ENCODE measurements at places on chromosomes 1 and 21. TPM values are rescaled to one million over a fixed set of nuclear protein-coding genes. Genes with fewer than 3 reads are reported as not detected.

Gene CNKSR1
- 5.7 TPM for polyA plus RNA-seq

Gene ANKRD35
- polyA plus RNA-seq: 2.1 TPM

Gene MRPS21
- polyA plus RNA-seq: 195 TPM

Gene INTS3
- polyA plus RNA-seq: 46.1 TPM

Gene SHISA4
- polyA plus RNA-seq: 75.8 TPM

Gene HRNR
- polyA plus RNA-seq: not detected

Gene SNX27
- polyA plus RNA-seq: 6.5 TPM

Gene HPDL
- polyA plus RNA-seq: 0.37 TPM

Gene ALG14
- 1.1 TPM for polyA plus RNA-seq

Gene CATSPERE
- 0.15 TPM for polyA plus RNA-seq

Gene BSND
- not detected for polyA plus RNA-seq

Gene CD5L
- polyA plus RNA-seq: 0.01 TPM

Gene OR2L5
- not detected for polyA plus RNA-seq

Gene NBPF15
- 4.7 TPM for polyA plus RNA-seq

Gene TPRG1L
- polyA plus RNA-seq: 15.1 TPM

Gene CFHR1
- polyA plus RNA-seq: not detected

Gene AQP10
- not detected for polyA plus RNA-seq

Gene CLDN19
- not detected for polyA plus RNA-seq

Gene SLC25A34
- 36.1 TPM for polyA plus RNA-seq

Gene C8A
- polyA plus RNA-seq: not detected

Gene LRRC3
- 2.3 TPM for polyA plus RNA-seq

Gene A3GALT2
- polyA plus RNA-seq: not detected

Gene C1orf210
- polyA plus RNA-seq: not detected

Gene FCRL4
- polyA plus RNA-seq: not detected

Gene EPHA10
- polyA plus RNA-seq: 0.04 TPM

Gene TSHB
- polyA plus RNA-seq: not detected

Gene MRPL39
- 59.4 TPM for polyA plus RNA-seq

Gene SOX13
- 8.6 TPM for polyA plus RNA-seq

Gene AK5
- polyA plus RNA-seq: 0.25 TPM

Gene GPATCH2
- polyA plus RNA-seq: 3.2 TPM

Gene ACTA1
- 2,463 TPM for polyA plus RNA-seq

Gene SPRR1A
- polyA plus RNA-seq: not detected

Gene UMODL1
- not detected for polyA plus RNA-seq

Gene CHI3L1
- 2.2 TPM for polyA plus RNA-seq

Gene AMPD2
- polyA plus RNA-seq: 15.2 TPM

Gene SHE
- polyA plus RNA-seq: 13.7 TPM

Gene SESN2
- polyA plus RNA-seq: 7.9 TPM

Gene CAMK1G
- polyA plus RNA-seq: not detected

Gene NGF
- 5.9 TPM for polyA plus RNA-seq

Gene SYT2
- polyA plus RNA-seq: under 0.01 TPM

Gene MCOLN3
- 0.13 TPM for polyA plus RNA-seq

Gene FCRL5
- not detected for polyA plus RNA-seq

Gene TEX50
- polyA plus RNA-seq: not detected

Gene FAM43B
- polyA plus RNA-seq: 1.5 TPM

Gene RXRG
- 2.3 TPM for polyA plus RNA-seq

Gene CREB3L4
- 5.6 TPM for polyA plus RNA-seq

Gene LIPI
- polyA plus RNA-seq: not detected

Gene LCE1F
- not detected for polyA plus RNA-seq

Gene CD247
- 0.39 TPM for polyA plus RNA-seq

Gene SLC44A3
- 1.6 TPM for polyA plus RNA-seq

Gene NTPCR
- 88.4 TPM for polyA plus RNA-seq

Gene FRRS1
- polyA plus RNA-seq: 2.2 TPM

Data from heart right ventricle (tissue), 16 donors.